ENCODE measurements at places on chromosomes 6 and 20. TPM values are rescaled to one million over a fixed set of nuclear protein-coding genes. Genes with fewer than 3 reads are reported as not detected.

CRISP3 gene
- not detected for total RNA-seq

PACSIN1 gene
- 0.63 TPM for total RNA-seq

TNFRSF6B gene
- total RNA-seq, result not detected

CD93 gene
- total RNA-seq, result 0.19 TPM

ECT2L gene
- 0.32 TPM for total RNA-seq

FIG4 gene
- total RNA-seq, result 14.5 TPM

LY6G6D gene
- total RNA-seq, result not detected

TMEM170B gene
- total RNA-seq, result 24.1 TPM

DACT2 gene
- not detected for total RNA-seq

GNMT gene
- total RNA-seq, result not detected

PPP1R14C gene
- 6.5 TPM for total RNA-seq

SRSF12 gene
- 14.9 TPM for total RNA-seq

MMP24 gene
- total RNA-seq, result 2.3 TPM

FRMD1 gene
- total RNA-seq, result 0.13 TPM

NNAT gene
- 5.9 TPM for total RNA-seq
